NCI-H510A treated with DMSO at 0.1 percent for 48 hours (cell line): ENCODE measurements at places on chromosomes 12 and 14.

DNA sequence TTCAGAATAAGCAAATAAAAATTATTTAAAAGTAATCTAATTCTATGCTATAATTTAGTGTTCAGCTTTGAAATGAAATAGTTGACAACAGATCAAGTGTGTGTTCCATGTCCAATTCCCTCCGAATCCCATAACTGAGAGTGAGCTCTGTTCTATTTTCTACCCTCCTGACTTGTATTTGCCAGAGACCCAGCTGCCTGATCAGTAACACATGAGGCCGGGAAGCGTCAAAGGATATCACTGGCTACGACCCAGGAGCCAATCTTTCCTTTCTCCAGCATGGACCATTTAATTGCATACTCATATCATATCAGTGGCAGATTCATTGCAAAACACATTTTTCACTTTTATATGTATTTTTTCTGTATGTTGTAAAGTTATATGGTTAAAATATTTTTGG is 108.8 kb upstream of the TSPAN8 start:
- no peak for DNase-seq

GRCh38 chr12:98788396-98788795 is 143.3 kb downstream of the APAF1 start:
- DNase-seq: no peak

DNA sequence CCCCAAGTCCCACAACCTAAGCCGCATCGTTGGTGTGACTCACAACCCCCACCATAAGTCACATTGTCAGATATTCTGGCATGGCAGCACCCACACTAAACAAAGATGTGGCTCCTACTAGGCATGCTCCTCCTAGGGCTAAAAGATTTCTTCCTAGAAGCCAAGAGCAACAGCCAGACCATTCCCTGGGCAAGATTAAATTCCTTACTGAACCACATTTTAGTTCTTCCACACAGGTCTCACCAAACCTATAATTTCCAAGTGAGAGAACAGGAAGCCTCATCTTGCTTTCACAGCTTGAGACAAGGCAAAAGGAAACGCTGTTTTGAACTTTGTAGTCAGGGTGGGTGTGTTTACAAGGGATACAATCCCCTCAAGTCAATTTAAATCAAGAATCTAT is 632.8 kb downstream of the DIO2 start:
- DNase-seq: no peak

DNA sequence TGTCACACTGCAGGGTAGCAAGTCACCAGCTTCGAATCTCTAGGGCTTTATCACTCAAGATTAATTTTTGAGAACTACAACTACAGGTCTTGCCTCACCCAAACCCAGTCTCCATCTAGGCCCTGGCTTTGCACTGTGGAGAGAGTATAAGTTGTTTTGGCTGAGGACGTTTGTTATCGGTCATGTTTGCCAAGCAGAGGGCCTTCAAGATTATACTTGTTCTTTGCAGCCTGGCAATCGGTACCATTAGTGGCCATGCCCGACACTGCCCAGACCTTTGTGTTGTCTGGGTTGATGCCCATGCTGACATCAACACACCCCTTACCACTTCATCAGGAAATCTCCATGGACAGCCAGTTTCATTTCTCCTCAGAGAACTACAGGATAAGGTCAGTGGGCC is 25.7 kb downstream of the ARG2 start:
- DNase-seq: no peak

DNA sequence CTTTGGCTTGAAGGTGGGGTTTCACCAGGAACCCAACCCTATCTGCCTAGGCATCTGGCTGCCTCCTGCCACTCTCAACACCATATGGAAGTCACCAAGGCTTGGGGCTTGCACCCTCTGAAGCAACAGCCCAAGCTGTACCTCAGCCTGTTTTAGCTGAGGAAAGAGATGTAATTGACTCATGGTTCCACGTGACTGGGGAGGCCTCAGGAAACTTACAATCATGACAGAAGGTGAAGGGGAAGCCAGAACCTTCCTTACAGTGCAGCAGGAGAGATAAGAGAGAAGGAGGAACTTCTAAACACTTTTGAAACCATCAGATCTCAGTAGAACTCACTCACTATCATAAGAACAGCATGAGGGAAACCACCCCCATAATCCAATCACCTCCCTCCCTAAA is 26.9 kb downstream of the GLIPR1L1 start:
- DNase-seq: no peak

GRCh38 chr14:80798878-80799277 is 142.7 kb downstream of the CEP128 start:
- no peak for DNase-seq
